ENCODE measurements at places on chromosomes 3 and 15. TPM values are rescaled to one million over a fixed set of nuclear protein-coding genes. Genes with fewer than 3 reads are reported as not detected.

FBXO40 gene
- total RNA-seq: 0.05 TPM

MUSTN1 gene
- not detected for total RNA-seq

EXD1 gene
- not detected for total RNA-seq

PARP14 gene
- total RNA-seq: 19.8 TPM

STX19 gene
- not detected for total RNA-seq

- DNase-seq: no peak
Observed at GRCh38 chr3:191003742-191004141, 141.2 kb upstream of the GMNC start.

DNA sequence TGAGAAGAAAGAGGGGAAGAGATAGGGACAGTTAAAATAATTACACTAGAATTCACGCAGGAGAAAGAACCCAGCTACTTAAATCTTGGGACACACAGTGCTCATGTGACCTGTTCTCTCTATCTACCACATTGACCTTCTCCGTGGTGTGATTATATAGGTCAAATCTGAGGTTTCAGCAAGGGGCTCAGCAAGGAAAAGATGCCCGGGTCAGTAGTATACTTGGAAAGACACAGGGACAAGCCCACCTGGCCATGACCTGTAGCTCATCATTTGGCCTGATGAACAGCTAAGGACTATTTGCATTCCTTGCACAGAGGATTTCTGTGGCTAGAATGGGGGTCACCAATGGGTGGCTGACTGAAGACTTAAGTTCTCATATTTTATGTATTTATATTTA is 71.9 kb downstream of the SSR3 start:
- DNase-seq: no peak

- DNase-seq: no peak
Observed at GRCh38 chr15:90015749-90016148, 14.6 kb downstream of the ZNF710 start.

DNA sequence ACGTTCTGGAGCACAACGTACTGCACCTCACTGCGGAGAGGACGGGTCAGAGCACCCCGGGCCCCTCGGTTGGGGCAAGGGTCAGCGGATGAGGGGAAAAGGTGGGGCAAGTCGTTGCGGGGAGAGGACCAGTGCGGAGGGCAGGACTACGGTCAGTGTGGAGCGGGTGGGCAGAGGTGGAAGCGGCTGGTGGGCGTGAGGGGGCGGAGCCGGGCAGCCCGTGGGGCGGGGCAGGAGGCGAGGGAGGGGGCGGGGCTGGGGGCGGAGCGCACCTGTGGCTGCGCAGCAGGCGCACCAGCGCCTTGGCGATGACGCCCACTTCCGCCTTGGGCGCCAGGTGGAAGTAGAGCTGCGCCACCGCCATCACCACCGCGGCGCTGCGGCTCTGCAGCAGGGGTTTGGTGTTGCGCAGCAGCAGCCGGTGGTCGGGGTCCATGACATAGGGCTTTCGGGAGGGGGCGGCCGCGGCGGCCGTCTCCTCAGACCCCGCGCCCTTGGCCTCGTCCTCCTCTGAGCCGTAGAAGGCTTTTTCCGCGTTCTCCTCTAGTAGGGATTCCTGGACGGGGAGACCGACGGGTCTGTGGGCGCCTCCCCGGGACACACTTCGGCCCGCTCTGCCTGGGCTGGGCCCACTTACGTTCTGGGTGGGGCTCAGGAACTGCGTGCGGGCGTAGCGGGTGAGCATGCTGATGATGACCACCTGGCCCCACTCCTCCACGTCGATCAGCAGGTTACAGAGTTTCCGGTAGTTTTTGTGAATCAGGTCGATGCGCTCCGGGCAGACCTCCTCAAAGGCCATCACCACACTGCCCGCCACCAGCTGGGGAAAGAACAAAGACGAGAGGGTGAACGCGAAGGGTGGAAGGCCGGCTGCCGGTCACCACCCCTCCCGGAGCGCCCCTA is 29.2 kb downstream of the AP3B2 start:
- no peak for DNase-seq

DNA sequence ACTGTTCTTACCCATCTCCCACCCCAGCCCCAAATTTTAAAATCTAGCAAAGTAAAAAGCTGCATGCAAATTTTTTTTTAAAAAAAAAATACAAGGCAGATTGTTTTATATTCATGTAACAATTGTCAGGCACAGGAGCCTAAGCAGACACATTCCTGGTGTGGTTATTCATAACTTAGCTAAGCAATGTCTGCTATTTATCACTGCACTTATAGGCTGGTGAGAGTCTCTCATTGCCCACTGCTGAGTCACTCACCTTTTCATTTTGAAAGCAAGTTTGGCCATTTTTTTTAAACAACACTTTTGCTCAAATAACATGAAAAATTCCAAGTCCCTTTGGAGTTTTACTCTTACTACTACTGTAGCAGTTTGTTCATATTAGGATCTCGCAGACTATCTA is 413.9 kb downstream of the RBMS3 start:
- DNase-seq: peak; percentile 91

DNA sequence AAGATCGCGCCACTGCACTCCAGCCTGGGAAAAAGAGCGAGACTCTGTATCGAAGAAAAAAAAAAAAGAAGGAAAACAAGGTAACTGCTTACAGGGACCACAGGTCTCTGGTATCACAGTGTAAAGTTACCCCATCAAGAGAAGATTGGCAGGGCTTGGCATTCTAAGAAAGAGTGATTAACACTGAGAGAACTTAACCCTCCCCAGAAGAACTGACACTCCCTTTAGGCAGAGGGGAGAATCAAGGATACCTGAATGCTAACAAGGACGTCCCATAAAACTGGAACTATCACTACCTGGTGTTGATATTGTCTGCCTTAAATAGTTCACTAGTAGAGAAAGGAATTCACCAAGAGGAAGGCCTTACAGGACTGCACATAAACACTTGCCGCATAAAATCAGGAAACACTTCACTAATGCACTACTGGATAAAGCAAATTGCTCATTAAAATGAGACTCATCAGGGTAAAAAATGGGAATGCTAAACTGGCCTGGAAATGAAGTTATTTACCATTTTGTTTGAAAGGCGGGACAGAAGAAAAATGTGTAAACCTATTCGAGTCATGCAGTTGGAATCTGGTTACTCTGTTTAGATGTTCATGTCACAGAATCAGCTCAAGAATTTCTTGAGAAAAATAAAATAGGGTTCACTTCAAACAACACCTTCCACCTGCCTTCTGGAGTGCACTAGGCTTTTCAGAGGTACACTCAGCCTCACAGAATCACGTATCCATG is 121.6 kb downstream of the FOXP1 start:
- no peak for DNase-seq

DNA sequence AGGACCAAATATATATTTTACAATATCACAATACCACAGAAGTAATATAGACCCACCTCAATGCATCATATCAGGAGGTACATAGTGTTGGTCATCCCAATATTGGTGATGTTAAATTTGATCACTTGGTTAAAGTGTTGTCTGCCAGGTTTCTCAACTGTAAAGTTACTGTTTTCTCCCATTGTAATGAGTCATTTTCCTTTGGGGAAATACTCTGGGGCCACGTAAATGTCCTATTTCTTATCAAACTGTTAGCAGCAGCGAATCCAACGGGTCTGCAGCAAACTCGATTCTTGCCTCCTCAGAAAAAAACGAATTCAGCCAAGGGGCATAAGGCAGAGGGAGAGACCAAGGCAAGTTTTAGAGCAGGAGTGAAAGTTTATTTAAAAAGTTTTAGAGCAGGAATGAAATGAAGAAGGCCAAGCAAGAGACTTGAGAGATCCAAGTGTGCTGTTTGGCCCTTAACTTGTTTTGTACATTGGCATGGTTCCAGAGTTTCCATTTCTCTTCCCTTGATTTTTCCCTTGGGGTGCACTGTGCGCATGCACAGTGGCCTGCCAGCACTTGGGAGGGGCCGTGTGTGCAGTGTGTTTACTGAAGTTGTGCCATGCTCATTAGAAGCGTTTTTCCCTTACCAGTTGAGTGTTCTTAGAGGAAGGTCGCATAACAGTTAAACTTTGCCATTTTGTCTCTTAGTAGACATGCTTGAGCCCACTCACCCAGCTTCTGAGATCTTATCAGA is 512.5 kb downstream of the AGBL1 start:
- no peak for DNase-seq

- DNase-seq: peak; percentile 68
Observed at GRCh38 chr15:44066211-44066827, 128.8 kb downstream of the FRMD5 start.

GRCh38 chr15:63801910-63802309 is 31.8 kb downstream of the HERC1 start:
- no peak for DNase-seq

- no peak for DNase-seq
Observed at GRCh38 chr3:13317596-13318320, 102.4 kb downstream of the NUP210 start.
